ENCODE measurements at places on chromosomes 3 and 15. TPM values are rescaled to one million over a fixed set of nuclear protein-coding genes. Genes with fewer than 3 reads are reported as not detected.

The SLC15A2 gene
- total RNA-seq: 0.77 TPM

The BBS4 gene
- total RNA-seq: 32.9 TPM

The IL5RA gene
- total RNA-seq: 3.6 TPM

The TGFBR2 gene
- 228 TPM for total RNA-seq

The TUBGCP4 gene
- 6.9 TPM for total RNA-seq

The TRPC1 gene
- 59.4 TPM for total RNA-seq

All from uterus (tissue), 4 donors.